Right forelimb (tissue), 1 donor: ENCODE measurements at places on chromosomes 7 and 10.

- DNase-seq: no peak
Observed at GRCh38 chr7:135389971-135390370, 119.9 kb downstream of the CNOT4 start.

DNA sequence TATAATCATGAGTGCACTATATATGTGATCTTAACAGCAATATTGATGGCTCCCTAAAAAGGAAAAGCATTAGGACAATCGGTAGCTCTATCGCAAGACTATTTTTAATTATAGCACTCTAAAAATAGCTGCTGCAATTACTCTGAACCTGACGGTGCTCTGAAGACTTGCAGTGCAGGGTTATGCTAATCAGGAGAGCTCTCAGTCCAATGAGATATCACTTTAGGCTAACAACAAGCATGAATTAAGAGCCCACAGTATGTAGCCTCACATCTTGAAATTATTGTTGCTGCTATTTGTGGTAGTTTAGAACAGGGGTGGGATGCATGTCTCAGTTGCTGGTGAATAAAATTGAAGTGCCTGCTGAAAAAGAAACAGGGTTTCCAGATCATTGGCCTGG lies 515.8 kb upstream of the AKR1E2 start:
- no peak for DNase-seq

- DNase-seq: no peak
Observed at GRCh38 chr7:85125651-85126131, 61.2 kb downstream of the SEMA3D start.

- peak; percentile 49 for DNase-seq
Observed at GRCh38 chr7:128909625-128910568, 612 bp downstream of the KCP start.

DNA sequence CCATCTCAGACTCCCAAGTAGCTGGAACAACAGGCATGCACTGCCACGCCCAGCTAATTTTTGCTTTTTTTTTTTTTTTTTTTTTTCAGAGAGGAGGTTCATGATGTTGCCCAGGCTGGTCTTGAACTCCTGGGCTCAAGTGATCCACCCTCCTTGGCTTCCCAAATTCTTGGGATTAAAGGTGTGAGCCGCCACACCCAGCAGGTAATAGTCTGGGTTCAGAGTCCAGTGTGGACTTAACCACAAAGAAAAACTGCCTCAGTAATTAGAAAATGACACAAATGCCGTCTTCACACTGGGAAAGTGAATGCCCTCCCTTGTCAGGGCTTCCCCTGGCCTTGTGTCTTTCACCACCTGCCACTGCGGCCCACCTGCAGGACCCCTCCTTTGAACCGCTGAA lies 101.1 kb downstream of the RAB11FIP2 start:
- no peak for DNase-seq

DNA sequence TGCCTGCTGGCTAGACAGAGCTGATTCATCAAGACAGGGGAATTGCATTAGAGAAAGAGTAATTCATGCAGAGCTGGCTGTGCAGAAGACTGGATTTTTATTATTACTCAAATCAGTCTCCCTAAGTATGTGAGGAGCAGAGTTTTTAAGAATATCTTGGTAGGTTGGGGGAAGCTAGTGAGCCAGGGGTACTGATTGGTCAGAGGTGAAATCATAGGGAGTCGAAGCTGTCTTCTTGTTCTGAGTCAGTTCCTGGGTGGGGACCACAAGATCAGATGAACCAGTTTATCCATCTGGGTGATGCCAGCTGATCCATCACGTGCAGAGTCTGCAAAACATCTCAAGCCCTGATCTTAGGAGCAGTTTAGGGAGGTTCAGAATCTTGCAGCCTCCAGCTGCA lies 39.8 kb downstream of the FOXI2 start:
- no peak for DNase-seq

DNA sequence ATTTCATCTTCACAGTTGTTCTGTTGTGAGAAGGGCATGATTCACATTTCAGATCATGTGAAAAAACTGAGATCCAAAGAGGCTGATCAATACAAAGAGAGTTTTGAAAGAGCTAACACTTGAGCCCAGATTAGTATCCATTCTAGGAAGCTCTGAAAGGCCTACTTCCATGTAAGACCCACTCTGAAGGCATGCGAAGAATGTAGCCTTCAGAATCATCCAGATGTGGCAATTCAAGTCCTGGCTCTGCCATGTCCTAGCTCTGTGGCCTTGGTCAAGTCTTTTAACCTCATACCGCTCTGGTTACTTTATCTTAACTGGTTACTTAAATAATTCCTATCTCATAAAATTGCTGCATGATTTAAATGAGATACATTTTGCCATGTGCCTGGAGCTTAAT lies 111.1 kb downstream of the FZD1 start:
- no peak for DNase-seq
